ENCODE measurements at places on chromosomes 11 and 22. TPM values are rescaled to one million over a fixed set of nuclear protein-coding genes. Genes with fewer than 3 reads are reported as not detected.

- DNase-seq = no peak
- no peaks in the 10 kb centered on the region for H3K36me3 ChIP-seq
- H3K27ac ChIP-seq = no peak overlapping the region
These were observed 71.0 kb downstream of the ARHGAP8 start for GRCh38 chr22:44823396-44823795.

DNA sequence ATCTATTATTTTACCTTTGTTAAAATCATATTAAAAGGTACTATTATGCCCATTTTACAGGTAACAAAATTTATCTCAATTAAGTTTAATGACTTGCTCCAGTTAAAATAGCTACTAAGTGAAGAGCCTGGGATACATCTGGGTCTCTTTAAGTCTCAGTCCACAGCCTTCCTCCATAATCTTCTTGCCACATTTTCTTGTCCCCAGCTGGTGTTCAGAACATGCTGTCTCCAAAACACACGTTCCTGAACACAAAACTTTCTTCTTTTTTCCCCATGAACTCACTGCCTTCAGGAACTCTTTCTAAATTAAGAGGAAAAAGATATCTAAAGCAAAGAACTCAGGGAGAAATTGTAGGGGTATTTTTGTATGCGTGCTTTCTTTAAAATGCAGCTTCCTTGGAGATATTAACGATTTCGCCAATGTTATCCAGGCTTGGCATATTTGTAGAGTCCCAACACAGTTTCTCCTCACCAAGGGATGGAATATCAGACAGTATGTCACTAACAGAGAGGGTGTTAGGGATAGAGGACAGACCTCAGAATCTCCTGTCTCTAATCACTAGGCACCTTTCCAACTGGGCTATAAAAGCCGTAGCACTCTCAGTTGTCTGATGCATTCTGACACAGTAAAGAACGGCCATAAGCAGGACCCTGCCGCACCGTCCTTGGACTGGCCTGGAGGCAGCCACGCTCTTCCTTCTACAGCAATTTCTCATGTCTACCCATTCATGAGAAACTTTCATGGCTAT is 232.8 kb upstream of the BLID start:
- no peaks in the 10 kb centered on the region for H3K27me3 ChIP-seq
- no peaks in the 10 kb centered on the region for H3K36me3 ChIP-seq
- DNase-seq = no peak
- H3K27ac ChIP-seq = no peak overlapping the region
- no peaks in the 10 kb centered on the region for H3K4me1 ChIP-seq

MOV10L1 gene
- total RNA-seq = not detected

C11orf91 gene
- total RNA-seq = not detected

Measured in naive thymus-derived CD4-positive, alpha-beta T cell (primary cell).